ENCODE measurements at places on chromosomes 3 and 15.
A peak's percentile ranks its signal among the peaks of the same experiment; 100 is the strongest.

DNA sequence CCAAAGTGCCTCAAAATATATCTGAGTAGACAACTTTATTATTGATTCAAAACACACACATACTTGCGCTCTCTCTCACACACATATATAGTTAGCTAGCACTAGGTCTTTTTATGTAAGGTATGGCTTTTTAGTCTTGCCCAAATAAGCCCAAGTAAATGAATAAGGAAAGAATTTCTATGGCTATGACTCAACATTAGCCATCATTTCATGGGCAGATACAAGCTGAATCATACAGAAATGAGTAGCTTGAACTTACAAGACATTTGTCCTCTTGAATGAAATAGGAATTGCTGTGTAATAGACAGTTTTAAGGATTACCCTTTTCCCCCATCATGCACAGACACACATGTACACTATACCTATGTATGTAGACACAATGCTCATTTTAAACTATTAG is 4.9 kb downstream of the CADPS start:
- no peak for DNase-seq

- no peak for DNase-seq
Observed at GRCh38 chr3:13483988-13484695, 4.0 kb downstream of the HDAC11 start.

GRCh38 chr3:148319161-148319915 is 378.4 kb upstream of the AGTR1 start:
- no peak for DNase-seq

- peak; percentile 41 for DNase-seq
Observed at GRCh38 chr3:32018757-32019564, 37.4 kb downstream of the ZNF860 start.

DNA sequence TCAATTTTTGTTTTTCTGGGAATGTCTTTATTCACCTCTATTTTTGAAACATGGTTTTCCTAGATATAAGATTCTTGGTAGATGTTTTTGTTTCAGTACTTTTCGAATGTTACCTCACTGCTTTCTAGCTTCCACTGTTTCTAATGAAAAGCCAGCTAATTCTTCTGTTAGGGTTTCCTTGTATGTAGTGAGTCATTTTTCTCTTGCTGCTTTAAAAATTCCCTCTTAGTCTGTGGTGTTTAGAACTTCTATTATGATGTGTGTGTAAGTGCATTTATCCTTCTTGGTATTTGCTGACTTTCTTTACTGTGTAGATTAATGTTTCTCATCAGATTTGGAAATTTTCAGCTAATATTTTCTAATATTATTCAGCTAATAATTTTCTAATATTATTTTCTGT is 151.1 kb upstream of the OSTN start:
- DNase-seq = no peak

- no peak for DNase-seq
Observed at GRCh38 chr15:64847016-64847415, 5.3 kb downstream of the PLEKHO2 start.

- DNase-seq = peak; percentile 41
Observed at GRCh38 chr3:99925584-99926230, 108.0 kb downstream of the CMSS1 start.

DNA sequence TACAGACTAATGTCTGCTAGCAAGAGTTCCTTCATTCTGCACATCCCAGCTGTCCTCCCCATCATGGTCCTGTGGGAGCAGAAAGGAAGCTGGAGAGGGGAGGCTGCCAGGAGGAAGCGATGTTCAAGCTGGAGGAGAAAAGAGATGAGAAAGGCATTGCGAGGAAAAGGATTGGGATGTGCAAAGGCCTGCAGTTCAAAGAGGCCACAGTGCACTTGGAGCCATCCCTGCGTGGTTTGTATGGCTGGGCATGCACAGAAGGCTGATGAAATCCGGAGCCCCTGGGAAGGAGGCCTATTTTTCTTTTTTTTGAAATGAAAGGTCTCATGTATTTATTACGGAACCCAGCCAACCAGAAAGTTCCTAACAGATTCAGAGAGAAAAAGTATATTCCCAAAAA is 22.8 kb downstream of the AMOTL2 start:
- DNase-seq = no peak

GRCh38 chr3:41405466-41405865 is 206.2 kb downstream of the CTNNB1 start:
- DNase-seq = no peak

DNA sequence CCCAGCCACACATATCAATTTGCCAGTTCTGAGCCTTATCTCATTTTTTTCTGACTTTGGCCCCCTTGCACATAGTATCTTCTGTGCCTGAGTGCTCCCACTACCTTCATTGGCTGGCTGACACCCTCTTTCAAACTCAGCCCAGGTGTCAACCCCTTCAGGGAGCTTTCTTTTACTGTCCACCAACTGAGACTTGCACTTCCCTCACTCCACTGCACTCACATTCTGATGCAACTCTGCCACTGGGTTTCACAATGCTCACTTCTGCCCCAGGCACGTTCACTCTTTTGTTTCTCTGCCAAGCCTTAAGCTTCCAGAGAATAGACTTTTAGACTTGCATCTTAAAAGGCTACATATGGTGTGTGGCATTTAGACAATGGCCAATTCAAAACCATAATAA is 101.5 kb upstream of the CBLB start:
- DNase-seq = no peak

GRCh38 chr3:182201456-182202168 is 489.9 kb downstream of the SOX2 start:
- DNase-seq = no peak

DNA sequence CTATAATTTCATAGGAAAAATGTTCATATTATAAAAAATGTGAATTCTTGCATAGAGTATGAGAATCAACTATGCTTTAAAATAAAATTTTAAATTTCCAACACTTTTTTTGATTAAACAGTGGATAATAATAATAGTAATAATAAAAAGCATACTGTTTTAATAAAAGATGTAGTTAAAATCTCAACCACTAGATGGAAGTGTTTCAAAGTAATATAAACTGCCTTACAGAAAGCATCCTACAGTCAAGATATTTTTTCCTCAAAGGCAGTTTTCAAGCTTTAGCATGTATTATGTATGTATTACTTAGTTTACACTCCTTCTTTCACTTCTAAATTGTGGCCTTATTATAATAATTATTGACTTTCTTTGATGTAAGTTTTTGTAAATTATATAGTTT is 217.5 kb downstream of the CHL1 start:
- peak; percentile 10 for DNase-seq

GRCh38 chr15:48798319-48798718 is 12.6 kb downstream of the CEP152 start:
- no peak for DNase-seq

Measured in SHP77 (cell line).